Germinal center (tissue), 1 donor: ENCODE measurements at places on chromosomes 1 and 21.
A peak's percentile ranks its signal among the peaks of the same experiment; 100 is the strongest.

DNA sequence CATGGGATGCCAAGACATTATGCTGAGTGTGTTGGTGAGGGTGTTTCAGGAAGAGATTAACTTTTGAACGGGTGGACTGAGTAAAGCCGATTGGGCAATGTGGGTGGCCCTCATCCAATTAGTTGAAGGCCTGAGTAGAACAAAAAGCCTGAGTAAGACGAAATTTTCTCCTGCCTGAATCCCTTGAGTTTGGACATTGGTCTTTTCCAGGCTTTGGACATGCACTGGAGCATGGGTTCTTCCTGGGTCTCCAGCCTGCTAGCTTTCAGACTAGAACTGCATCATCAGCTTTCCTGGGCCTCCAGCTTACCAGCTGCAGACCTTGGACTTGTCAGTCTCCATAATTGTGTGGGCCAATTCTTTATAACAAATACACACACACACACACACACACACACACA, 63.6 kb downstream of the NIBAN1 start:
- no peak for DNase-seq

DNA sequence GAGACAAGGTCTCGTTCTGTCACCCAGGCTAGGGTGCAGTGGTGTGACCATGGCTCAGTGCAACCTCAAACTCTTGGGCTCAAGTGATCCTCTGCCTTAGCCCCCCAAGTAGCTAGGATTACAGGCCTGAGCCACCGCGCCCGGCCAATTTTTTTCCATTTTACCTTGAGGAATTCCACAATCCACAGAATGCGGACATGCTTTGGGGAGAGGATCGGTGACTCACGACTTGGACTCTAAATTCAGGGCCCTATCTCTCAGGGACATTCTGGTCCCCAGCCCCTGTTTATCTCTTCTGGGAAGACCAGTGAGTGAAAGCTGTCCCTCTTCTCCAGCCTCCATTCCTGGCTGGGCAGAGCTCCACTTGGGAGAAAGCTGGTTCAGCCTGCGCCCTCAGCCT, 5.2 kb downstream of the PADI1 start:
- DNase-seq: no peak

GRCh38 chr1:40745176-40745575, 38.4 kb upstream of the KCNQ4 start:
- no peak for DNase-seq

GRCh38 chr1:248906753-248907661, 972 bp downstream of the PGBD2 start:
- DNase-seq: no peak

DNA sequence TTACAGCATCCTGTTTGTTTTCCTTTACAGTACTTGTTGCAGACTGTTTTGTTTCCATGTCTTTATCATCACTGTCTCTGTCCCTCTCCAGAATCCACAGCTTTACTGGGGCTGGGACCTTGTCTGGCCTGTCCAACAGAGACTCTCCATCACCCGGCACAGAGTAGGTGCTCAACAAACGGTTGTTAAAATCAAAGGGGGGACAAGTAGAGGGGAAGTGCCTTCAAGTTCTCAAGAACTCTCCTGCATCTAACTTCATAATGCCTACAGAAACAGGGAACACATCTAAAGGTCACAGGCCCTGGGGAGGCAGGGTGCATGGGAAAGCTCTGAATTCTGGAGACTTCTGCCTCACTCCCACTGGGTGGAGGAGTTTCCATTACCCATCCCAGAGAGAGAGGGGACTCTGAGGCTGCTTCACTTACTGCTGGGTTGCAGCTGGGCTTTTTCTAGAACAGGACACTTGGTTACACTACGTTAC, 2.3 kb upstream of the ECE1 start:
- DNase-seq: no peak

GRCh38 chr1:108850929-108851328, 6.0 kb downstream of the AKNAD1 start:
- no peak for DNase-seq

GRCh38 chr1:155379631-155380090, 59.0 kb downstream of the RUSC1 start:
- DNase-seq: peak; percentile 12

GRCh38 chr1:117365350-117366176, 1.7 kb upstream of the MAN1A2 start:
- DNase-seq: no peak

- no peak for DNase-seq
Observed at GRCh38 chr1:71039661-71040262, 7.9 kb downstream of the PTGER3 start.

DNA sequence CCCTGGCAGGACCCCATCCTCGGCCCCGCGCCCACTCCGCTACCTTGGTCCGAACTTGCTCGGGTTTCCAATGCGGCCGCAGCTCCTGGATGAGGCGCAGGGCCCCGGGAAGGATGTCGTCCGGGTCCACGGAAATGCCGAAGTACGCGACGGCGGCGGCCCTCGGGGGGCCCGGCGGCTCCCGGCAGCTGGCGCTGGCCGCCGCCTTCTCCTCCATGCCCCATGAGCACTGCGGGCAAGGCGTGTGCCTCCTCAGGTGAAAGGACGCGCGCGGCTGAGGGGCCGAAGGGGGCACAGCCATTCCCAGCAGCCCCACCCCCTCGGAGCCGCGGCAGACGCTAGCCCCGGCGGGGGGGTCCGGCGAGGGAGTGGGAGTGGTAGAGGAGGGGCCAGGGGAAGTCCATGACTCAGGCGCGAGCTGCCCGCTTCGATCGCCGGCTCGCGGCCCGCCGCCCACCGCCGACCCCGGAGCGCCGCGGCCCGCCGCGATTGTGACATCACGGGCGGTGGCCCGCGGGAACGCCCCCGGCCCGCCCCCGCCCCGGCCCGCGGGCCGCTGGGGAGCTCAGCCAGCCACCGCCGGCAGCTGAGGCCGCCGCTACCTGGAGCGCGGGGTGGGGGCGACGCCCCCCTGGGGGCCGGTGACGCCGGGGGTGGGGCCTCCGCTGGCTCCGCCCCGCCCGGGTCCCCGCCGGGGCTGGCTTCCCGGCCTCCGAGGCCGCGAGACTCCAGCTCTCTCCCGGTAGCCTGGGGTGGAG, at the start of gene ETNK2:
Gene ETNK2 (minus strand): TSS at position 493 of the 758 bp plus-strand sequence. CDS start 192 bp downstream, at position 301.
- peak; percentile 71 for DNase-seq

- no peak for DNase-seq
Observed at GRCh38 chr1:95497566-95497965, 263.6 kb downstream of the RWDD3 start.

- DNase-seq: no peak
Observed at GRCh38 chr21:17270229-17270628, 242.6 kb upstream of the CXADR start.

DNA sequence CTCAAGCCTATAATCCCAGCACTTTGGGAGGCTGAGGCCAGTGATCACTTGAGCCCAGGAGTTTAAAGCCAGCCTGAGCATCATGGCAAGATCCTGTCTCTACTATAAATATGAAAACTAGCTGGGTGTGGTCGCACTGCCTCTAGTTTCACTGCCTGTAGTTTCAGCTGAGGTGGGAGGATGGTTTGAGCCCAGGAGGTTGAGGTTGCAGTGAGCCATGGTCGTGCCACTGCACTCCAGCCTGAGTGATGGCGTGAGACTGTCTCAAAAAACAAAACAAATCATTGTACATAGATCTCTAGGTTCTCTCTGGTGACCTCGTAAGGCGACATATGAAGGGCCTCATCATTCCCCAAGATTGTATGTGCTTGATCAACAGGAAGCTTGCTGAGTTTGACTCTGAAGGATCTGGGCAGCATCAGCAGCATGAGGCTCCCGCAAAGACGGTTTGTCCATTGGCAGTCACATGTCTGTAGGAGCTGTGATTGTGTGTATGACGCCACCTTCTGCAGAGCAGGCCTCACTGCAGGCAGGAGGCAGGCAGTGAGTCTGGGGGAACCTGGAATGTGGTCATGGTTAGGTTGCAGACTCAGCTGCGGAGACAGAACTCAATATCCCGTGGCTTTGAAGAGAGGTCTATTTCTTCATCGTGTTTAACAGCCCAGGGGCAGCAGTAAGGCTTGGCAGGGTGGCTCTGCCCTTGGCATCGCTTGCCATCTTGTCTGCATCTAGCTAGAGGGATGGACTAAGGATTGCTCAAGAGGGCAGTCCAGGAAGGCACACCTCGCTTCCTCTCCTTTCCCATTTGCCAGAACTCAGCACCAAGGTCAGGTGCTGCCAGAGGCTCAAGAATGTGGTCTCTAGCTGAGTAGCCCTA, 14.0 kb downstream of the ATP5PO start:
- no peak for DNase-seq

DNA sequence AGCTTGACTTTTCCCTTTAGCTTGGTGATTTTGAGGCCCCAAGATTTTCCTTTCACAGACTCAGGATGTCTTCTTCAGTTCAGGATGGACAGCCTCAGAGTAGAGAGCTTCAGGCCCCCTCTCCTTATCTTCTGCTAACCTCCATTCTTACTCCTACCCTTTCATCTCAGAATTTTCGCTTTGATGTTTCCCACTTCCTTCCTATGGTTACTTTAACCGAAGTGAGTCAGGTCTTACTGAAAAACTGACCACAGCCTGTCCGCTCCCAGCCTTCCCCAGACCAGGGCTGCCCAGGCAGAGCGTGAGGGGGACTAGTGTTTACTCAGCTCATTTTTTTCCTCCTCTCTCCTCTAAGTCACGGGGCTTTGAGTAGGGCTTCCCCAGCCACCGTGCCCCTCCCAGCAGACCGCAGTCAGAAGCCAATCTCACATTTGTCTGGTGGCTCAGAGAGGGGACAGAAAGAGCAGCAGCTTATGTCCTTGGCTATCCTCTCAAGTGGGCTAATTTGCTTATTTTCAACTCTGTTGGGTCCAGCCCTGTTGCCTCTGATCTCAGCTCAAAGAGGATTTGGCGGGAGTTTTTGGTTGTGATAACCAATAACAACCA, 4.2 kb upstream of the IL19 start:
- no peak for DNase-seq

- no peak for DNase-seq
Observed at GRCh38 chr1:220921498-220921897, 42.3 kb downstream of the HLX start.

- DNase-seq: no peak
Observed at GRCh38 chr1:228744918-228745317, 9.6 kb downstream of the RHOU start.

- no peak for DNase-seq
Observed at GRCh38 chr1:242225767-242226573, 227.1 kb upstream of the MAP1LC3C start.

GRCh38 chr1:35555212-35555584, 2.0 kb downstream of the KIAA0319L start:
- no peak for DNase-seq

DNA sequence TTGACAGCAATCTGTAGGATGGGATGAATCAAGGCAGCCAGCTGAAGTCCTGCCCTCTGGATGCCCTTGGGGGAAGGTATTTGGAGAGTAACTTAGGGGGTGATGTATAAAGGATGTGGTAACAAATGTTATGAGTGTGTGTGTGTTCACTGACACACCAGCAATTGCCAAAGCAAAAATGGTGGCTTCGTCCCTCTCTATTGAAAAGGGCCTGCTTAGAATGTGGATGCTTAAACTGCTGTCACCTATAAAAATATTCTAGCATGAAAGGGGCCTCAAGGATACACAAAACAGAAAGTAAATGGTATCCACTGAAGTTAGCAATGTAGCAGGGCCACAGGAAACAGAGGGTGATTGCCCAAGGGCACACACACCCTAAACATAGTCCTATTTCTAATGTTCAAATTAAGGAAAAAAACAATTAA, 15.1 kb upstream of the AIM2 start:
- no peak for DNase-seq

GRCh38 chr1:175062339-175062738, 5.3 kb upstream of the TNN start:
- no peak for DNase-seq

DNA sequence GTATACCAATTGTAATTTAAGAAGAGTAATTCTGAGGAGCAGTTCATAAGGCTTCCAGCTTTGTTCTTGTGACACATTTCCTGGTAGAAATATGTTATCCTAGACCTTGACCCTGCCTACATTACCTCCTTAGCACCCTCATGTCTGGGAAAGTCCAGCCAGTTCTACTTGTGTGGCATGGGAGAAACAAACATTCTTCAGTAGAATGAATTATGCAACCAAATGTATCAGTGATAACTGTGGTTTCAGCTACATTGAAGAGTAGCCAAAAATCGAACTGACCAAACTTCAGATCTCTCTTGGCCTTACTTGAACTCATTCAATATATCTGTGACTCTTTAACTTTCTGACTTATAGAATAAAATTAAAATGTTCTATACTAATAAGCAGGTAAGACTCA, 308.1 kb upstream of the LYPLAL1 start:
- no peak for DNase-seq

DNA sequence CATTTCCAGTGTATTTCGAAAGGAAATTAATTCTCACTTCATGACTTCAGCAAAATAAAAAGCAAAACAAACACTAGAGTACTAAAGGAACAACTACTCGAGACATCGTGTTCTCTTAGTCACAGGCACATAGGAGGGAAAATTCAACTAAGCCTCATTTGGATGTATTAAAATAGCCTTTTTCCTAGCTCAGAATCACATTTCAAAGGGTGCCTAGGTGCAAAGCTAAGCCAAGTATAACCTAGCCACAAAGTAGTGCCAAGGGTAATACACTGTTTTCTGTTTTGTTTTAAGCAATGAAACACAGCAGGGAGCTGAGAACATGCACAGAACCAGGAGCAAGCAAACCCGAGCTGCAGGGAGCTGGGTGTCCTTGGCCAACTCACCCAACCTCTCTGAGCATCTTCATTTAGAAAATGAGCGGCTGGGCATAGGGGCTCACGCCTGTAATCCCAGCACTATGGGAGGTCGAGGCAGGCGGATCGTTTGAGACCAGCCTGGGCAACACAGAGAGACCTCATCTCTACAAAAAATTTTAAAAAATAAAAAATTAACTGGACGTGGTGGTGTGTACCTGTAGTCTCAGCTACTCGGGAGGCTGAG, 26.6 kb upstream of the ACBD6 start:
- DNase-seq: no peak

- no peak for DNase-seq
Observed at GRCh38 chr1:150764617-150765101, 919 bp downstream of the CTSS start.

DNA sequence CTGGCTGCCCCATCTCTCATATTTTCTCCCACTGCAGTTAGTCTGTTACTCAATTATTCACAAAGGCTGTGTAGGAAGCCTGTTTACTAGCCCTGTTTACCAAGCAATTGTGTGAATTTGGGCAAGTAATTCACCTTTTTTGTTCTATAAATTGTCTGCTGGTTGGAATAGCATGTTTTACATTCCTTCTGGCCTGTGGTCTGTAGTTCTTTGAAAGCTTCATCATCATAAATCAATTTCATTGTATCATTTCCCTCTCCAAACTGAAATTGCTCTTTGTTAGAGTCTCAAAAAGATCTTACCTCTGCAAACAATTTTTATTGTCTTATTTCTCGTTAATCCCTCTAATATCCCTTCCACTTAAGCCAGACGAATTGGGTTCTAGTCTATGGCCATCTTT, 1059.5 kb upstream of the ADGRL4 start:
- no peak for DNase-seq

DNA sequence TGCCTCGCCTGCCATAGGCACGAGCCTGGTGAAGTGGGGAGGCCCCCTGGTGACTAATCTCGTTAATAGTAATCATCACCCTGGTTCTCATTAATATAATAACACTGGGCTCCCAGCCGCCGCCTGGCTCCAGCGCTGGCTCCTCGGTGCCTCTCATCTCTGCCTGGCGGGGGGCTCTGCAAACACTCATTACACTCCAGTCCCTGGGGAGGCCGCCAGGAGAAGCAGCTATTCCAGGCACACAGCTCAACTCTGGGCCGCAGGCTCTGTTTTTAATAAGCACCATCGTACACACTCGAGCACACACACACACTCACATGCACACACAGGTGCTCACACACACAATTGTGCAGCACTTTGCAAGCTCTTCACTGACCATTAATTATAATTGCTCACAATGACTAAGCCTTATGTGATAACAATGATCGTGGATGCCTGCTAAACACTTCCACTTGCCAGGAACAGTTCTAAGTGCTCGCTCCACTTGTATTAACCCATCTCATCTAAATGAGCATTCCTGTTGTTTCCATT, 52.2 kb downstream of the SDC3 start:
- peak; percentile 57 for DNase-seq
